ENCODE measurements at places on chromosomes 5 and 9. TPM values are rescaled to one million over a fixed set of nuclear protein-coding genes. Genes with fewer than 3 reads are reported as not detected.

Gene C1QTNF2
- total RNA-seq: 1.0 TPM

Gene MEGF10
- total RNA-seq: 0.35 TPM

Gene SPATA31D4
- not detected for total RNA-seq

Gene IL5
- not detected for total RNA-seq

Gene PITX1
- 7.8 TPM for total RNA-seq

Gene ADGRV1
- 5.1 TPM for total RNA-seq

Gene TMEM171
- 69.3 TPM for total RNA-seq

Gene QRFP
- total RNA-seq: 0.77 TPM

Gene CTXN3
- total RNA-seq: not detected

Gene SLC6A7
- 5.0 TPM for total RNA-seq

Gene SYNPO
- total RNA-seq: 32.4 TPM

Gene TAF1L
- total RNA-seq: not detected

Gene GALNT12
- total RNA-seq: 69.6 TPM

Gene PIP5KL1
- total RNA-seq: 0.89 TPM

Gene MEIKIN
- total RNA-seq: not detected

Gene HMCN2
- total RNA-seq: 30.6 TPM

Gene ZNF782
- 4.5 TPM for total RNA-seq

Gene LRRC70
- 2.7 TPM for total RNA-seq

Gene KCTD16
- total RNA-seq: 0.02 TPM

Gene IRX2
- not detected for total RNA-seq

Gene TSSK1B
- total RNA-seq: not detected

Gene GTF3C4
- 13.1 TPM for total RNA-seq

Gene FYB1
- total RNA-seq: 8.6 TPM

Gene CMYA5
- total RNA-seq: 0.30 TPM

Gene FGF10
- total RNA-seq: 5.1 TPM

Gene OR2Y1
- total RNA-seq: not detected

Gene CCL28
- total RNA-seq: 116 TPM

Gene TMC1
- total RNA-seq: 0.42 TPM

Gene TRIM36
- 26.3 TPM for total RNA-seq

Gene ECPAS
- 55.1 TPM for total RNA-seq

Gene WNT8A
- total RNA-seq: not detected

Gene PCDHA5
- 0.13 TPM for total RNA-seq

Gene RRAGA
- total RNA-seq: 71.2 TPM

Gene C9orf50
- total RNA-seq: not detected

Measured in colonic mucosa (tissue), 4 donors.